ENCODE measurements at places on chromosomes 11 and 22.

DNA sequence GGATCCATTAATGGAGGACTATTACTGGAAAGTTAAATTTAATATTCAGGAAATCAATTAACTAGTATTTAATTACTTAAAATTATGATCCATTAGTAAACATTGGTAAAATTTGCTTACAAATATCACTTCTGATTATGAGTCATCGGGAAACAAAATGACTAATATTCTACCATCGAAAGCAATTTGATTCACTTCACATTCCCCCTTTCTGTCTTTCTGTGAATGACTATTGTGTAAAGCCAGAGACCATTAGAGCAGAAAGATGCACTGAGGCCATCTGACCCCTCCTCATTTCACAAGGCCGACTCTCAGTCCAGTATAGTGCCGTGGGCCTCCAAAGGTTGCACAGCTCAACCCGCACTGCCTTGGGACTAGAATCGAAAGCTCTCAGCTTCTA is 619.0 kb downstream of the OPCML start:
- no peak for DNase-seq

DNA sequence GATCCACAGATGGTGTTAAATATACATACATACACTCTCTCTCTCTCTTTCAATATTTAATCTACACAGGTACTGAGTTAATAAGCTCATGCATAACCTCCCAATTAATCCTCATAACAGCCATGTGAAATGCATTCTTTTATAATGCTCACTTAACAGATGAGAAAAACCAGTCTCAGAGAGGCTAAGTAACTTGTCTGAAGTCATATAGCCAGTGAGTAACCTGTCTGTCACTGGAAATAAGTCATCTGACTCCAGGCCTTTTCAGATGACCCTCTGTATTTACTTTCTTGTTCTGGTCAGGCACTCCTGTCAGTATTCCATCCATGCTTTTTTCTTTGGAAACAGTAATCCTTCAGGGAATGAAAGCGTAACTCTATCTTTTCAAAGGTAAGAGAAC is 594.0 kb upstream of the TENM4 start:
- DNase-seq: no peak

- no peak for DNase-seq
Measured at GRCh38 chr11:116145187-116145865, 627.5 kb downstream of the BUD13 start.

DNA sequence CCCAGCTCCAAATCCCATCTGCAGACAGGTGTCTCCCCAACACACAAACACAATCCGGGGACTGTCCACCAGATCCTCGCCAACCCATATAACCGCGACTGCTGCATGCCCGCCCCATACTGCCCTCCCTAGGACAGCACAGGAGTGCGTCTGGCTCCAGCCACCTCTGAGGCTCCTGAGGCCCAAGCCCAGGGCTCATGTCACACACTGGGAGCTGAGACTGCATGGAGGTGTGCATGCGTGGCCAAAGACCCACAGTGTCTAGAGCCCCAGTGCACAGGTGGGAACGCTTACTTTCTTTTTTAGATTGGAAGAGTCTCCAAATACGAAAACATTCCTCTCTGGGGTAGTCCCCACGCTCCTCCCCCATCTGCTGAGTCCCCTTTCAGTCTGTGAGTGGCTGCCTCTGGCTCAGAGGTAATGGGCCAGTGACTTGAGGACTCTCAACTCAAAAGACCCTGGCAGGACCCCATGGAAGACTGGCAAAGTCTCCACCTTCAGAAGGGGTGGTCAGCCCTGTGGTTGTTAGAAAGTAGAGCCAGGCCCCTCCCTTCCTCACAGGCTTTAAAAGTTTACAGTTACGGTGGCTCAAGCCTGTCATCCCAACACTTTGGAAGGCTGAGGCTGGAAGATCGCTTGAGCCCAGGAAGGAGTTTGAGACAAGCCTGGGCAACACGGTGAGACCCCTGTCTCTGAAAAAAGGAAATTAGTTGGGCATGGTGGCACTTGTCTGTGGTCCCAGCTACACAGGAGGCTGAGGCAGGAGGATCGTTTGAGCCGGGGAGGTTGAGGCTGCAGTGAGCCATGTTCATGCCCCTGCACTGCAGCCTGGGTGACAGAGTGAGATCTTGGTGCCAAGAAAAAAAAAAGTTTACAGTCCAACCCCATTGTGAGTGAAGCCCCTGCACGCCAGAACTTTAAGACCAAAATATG is 2.3 kb downstream of the CBX7 start:
- DNase-seq: no peak

DNA sequence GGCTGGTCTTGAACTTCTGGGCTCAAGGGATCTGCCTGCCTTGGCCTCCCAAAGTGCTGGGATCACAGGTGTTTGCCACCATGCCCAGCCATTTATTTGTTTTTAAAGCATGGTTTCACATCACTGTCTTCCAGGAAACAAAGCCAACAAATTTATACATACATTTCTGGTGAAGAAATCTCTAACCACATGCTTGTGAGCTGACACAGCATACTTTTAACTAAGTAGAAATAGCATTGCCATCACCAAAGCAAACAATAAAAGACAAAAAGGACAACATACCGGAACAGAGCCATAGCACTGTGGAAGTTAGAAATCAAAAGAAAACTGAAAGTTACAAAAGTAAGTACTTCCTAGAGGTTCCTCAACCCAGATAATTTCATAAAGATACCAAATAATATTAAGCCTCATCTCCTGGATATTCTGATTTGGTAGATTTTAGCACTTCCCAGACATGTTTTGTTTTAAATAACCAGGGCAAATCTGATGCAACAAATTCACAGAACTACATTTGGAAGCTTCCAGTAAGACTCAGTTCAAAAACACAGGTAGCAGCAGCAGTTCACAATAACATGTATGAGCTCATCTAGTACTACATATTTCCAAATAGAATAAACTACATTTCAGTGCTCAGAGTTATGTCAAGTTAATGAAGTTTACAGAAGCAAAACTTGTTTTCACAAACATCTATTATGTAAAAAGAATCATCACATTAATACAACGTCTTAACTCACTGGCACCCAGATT is 70.6 kb downstream of the RRAS2 start:
- no peak for DNase-seq

DNA sequence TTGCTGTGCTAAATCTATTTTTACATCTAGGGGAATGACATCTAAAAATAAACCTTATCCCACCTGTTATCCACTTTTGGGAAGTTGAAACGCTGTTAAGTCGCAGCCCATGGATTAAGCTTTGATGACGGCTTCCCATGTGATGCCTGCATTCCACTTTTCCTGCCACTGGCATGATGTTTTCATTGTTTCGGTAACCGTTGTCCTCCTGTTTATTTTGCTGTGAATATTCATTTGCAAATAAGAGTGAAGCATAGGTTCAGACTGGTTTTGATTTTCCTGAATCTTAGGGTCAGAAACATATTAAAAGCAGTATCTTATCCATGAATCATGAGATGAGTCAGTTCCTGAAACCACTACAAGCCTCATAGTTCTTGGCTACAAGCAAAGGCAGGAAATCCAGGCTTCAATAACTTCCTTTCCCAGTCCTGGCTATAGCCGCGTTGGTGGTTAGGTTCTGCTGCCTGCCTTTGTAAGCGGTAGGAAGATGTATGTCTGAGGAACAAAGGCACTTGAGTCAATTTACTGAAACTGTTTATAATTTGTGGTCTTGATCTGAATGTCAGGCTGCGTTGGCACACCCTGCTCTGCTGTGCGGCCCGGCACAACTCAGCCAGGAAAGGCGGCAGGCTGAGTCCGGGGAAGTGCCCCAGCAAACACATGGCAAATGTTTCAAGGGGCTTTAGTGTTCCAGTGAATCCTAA is 19.4 kb downstream of the TEAD1 start:
- peak; percentile 30 for DNase-seq

DNA sequence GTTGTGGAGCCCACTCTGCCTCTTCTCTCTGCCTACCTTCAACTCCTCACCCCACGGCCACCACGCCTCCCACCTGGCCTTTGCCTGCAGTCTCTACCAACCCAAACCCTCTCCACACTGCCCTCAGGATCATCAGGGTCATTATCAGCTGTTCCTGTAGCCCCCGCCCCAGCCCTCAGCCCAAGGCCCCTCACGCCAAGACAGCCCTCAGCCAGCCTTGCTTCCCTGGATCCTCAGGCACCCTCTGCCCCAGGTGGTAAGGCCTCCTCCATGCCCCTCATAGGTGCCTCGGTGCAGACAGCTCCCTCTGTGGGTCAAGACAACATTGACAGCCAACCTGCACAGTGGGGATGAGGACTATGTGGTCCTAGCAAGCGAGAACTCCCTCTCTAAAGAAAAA is 1.7 kb downstream of the SBF1 start:
- peak; percentile 59 for DNase-seq

GRCh38 chr22:37345863-37346504 is 63.7 kb downstream of the CYTH4 start:
- DNase-seq: no peak

- no peak for DNase-seq
Measured at GRCh38 chr22:45876136-45877035, 100.6 kb downstream of the WNT7B start.

DNA sequence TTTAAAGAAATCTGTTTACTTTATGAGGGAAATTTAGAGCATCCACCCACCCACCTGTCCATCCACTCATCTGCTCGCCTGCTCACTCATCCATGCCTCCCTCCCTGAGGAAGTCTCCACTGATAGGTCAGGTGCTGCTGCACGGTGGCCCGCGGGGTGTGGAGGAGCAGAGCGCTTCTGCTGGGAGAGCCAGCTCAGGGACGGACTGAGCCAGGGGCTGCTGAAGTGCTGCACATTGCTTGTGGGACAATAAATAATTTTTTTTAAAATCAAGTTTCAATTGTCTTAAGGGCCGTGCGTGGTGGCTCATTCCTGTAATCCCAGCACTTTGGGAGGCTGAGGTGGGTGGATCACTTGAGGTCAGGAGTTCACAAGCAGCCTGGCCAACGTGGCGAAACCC is 148.9 kb downstream of the TBC1D22A start:
- no peak for DNase-seq

GRCh38 chr22:23984430-23984829 is 4.5 kb downstream of the GSTT2 start:
- no peak for DNase-seq

DNA sequence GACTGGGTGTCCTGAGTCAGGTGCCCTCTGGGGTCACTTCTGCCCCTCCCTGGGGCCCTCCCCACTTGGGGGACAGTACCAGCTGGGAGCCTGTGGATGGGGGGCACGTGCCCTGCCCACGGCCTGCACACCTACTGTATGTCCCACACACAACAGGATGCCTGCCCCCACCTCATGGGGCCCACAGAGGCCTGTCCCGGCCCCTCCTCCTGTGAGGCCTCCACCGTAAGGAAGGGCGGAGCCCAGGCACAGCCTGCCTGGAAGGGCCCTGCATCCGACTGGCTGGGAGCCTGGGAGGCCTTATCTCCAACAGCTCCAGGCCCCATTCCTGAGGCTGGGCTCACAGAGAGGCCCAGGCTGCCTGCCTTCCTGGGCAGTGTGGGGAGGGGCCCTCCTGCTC is 47.8 kb downstream of the BRSK2 start:
- no peak for DNase-seq

DNA sequence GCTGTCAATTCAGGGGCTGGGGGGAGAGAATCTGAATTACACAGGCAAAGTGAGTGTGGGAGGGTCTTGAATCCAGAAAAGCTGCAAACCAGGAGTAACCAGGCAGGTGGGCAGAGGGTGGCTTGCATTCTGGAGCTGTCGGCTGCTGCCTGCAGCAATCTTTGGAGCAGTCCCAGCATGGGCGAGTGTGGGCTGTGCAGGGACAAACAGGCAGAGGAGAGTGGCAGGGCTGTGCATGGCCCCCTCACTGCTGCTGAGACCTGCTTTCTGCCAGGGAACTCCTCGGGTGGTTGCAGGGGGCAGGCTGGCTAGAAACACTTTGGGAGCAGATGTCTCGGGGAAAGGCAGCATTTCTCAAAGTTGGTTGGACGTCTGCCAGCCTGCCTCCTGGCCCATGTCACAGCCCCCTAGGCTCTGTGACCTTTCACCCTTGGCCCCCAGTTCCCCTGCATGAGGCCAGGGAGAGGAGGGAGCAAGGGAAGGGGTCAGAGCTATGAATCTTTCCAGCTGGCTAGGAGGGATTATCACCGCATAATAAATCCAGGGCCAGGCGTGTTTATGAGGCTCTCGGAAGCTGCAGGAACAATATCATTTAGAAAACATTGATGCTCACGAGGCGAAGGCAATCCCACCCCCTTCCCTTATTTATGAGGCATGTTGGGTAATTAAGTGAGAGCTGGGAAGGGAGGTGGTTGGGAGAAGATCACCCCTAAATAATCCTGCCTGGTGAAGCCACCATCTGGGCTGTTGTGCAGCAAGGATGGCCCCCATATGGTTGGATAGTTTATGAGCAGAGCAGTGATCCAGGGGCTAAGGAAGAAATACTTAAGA is 212.3 kb upstream of the NCAM1 start:
- no peak for DNase-seq

- no peak for DNase-seq
Measured at GRCh38 chr11:117734601-117735024, 62.4 kb downstream of the DSCAML1 start.

DNA sequence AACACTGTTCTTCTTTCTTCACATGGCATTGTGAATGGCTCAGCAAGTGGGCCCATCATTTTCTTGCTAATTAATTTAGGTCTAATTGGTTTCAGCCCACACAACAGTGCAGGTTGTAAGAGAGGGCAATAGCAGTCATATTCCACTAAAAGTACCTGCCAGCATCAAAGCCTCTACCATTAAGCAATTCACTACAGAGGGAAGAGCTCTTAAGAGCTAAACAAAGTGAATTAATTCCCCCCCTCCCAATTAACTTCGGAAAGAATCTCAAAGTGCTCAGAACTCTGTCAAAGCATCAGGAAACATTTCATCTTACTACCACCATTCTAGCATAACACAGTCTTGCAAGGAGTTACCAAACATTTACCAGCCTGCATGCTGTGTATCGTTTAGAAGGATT is 133.9 kb upstream of the UBASH3B start:
- no peak for DNase-seq

- no peak for DNase-seq
Measured at GRCh38 chr11:44229624-44230023, 80.3 kb downstream of the ALX4 start.

- no peak for DNase-seq
Measured at GRCh38 chr11:67099831-67100324, 19.2 kb upstream of the KDM2A start.

DNA sequence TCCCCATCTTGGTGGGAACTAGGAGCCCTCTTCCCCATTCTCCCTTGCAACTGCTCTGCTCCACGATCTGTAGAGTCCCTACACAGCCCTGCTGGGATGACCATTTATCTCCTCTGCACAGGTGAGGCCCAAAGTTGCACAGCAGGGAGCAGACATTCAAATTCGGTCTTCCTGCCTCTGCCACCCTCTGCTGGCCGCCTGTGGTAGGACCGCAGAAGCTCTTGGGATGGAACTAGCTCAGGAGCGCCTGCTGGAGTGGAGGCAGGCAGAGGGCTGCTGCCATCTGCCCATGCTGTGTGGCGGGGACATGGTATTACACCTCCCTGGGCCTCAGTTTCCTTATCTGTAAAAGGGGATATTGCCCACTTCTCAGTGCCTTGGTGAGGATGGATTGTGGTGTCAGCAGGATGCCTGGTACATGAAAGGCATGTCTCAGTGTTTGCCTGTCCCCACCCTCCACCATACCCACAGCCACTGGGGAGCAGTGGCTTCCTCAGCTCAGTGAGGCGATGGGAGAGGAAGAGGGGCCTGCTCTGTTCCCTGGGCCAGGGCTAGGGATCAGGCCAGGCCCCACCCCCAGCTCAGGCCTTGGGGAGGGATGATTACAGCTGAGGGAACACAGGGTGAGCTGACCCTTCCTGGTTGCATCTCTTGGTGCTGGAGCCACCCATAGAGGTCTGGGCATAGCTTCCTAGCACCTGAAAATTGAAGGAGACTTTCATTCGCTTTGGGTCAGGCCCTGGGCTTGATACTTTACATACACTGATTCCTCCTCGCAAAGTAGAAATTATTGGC is 11.3 kb upstream of the OMP start:
- peak; percentile 80 for DNase-seq

Data from stimulated activated CD4-positive, alpha-beta T cell treated with anti-CD3 and anti-CD28 coated beads, Interleukin-1b, Interleukin-23, amount 100 ng/mL, for 48 hours (primary cell).